ENCODE measurements at places on chromosomes 1 and 21.

- no peak for DNase-seq
Measured at GRCh38 chr1:165356876-165357275, 361 bp upstream of the LMX1A start.

GRCh38 chr1:56436912-56437417 is 142.4 kb downstream of the PLPP3 start:
- DNase-seq: no peak

DNA sequence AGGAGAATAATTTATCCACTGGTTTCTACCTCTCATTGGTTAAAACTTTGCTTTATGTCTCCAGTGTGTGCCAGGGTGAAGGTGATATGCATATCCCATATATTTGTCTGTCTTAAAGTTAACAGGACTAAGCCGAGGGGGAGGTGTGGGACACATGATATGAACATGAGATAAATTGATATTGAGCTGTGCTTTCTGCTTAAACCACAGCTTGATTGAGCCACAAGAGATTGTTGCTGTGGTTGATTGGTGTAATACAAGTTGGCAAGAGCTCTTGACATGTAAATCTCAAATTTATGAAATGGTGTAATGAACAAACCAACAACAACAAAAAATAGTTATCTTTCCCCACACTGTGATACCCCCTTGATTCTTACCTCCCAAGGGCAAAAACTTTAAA is 1295.5 kb upstream of the NCAM2 start:
- no peak for DNase-seq

DNA sequence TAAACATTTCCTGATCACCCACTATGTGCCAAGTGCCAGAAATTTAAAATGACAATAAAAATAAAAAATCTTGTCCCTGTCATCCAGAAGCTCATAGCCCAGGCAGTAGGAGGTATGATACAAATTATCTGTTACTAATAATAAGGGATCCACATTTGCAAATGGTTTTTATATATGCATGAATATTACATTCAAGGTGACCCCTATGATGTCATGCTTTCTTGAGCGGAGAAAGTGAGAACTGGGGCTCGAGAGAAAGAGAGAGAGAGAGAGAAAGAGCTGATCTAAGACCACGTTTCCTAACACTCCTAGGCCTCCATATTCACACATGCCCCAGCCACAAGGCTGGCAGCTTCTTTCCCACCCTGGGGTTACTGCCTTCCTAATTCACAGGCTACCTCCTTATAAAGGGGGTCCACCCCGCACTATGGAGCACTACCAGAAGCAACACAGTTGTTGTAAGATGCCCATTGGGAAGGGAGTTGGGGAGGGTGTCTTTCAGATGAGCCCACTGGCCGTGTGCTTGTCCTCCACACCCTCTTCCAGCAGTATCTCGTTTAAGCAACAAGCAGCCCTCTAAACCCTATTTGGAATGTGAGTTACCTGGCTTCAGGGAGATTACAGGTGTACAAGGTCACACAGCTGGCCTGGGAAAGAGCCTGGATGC is 28.8 kb upstream of the LRRN2 start:
- DNase-seq: no peak

- DNase-seq: no peak
Measured at GRCh38 chr1:25123551-25123950, 108.8 kb downstream of the SYF2 start.

GRCh38 chr1:189787201-189787600 is 690.5 kb downstream of the BRINP3 start:
- DNase-seq: no peak

DNA sequence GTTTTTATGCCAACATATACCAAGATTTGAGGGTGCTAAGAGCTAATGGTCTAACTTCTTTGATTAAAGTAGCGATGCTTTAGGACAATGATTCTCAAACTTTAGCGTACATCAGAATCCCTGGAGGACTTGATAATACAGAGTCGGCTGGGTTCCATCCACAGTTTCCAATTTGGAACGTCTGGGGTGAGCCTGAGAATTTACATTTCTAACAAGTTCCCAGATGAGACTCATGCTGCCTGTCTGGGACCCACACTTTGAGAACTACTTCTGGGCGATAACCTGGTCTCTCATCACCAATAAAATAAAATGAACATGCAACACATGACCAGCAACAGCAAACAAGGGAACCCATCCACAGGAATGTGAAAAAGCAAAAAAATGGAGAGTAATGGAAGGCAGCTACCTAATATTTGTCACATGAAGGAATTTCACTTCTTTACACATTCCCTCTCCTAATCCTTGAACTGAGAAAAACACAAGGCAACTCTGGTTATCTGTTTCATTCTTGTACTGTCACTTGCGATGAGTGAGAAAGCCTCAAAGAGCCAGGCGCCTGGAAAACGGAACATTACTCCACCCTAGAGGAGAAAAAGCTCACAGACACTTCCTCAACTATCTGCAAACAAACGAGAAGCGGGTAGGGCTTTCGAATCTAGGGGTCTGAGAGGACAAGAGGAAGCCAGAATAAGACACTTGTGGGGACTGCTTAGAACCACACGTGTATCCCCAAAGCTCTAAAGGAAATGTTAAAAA is 14.0 kb downstream of the HSF2BP start:
- DNase-seq: no peak

DNA sequence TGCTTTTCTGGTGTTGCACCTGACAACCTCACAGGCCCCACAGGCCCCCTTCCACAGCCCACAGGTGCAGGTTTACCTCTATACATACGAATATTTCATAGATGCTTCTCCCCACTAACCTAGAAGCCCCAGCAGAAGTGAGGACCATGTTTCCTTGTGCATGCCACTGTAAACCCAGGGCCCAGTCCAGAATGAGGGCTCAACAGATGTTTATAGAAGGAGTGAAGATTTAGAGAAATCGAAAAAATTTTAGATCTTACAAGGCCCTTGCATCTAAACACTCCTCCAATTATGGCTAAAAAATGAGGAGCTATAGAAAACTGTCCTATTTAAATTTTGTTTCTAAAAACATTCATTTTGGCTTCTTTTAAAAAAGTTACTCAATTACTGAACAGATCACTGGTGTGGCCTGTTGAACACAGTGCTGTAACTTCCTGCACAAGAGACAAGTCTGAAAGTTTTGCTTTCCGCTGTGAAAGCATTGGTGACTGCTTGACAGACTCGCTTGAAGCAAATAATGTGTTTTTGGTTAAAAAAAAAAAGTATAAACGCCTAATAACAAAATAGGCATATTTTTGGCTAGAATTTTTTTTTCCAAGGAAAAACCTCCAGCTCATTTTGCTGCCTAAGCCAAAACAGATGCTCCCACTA is 1.2 kb downstream of the ABCB10 start:
- DNase-seq: no peak

GRCh38 chr1:230074762-230075161 is 7.7 kb downstream of the GALNT2 start:
- no peak for DNase-seq

- DNase-seq: no peak
Measured at GRCh38 chr21:43609501-43610340, 49.6 kb downstream of the HSF2BP start.

GRCh38 chr1:104466068-104466467 is 716.4 kb downstream of the AMY1C start:
- no peak for DNase-seq

GRCh38 chr1:52096216-52096615 is 40.1 kb downstream of the BTF3L4 start:
- DNase-seq: no peak

- no peak for DNase-seq
Measured at GRCh38 chr1:57344265-57344664, 79.6 kb downstream of the DAB1 start.

DNA sequence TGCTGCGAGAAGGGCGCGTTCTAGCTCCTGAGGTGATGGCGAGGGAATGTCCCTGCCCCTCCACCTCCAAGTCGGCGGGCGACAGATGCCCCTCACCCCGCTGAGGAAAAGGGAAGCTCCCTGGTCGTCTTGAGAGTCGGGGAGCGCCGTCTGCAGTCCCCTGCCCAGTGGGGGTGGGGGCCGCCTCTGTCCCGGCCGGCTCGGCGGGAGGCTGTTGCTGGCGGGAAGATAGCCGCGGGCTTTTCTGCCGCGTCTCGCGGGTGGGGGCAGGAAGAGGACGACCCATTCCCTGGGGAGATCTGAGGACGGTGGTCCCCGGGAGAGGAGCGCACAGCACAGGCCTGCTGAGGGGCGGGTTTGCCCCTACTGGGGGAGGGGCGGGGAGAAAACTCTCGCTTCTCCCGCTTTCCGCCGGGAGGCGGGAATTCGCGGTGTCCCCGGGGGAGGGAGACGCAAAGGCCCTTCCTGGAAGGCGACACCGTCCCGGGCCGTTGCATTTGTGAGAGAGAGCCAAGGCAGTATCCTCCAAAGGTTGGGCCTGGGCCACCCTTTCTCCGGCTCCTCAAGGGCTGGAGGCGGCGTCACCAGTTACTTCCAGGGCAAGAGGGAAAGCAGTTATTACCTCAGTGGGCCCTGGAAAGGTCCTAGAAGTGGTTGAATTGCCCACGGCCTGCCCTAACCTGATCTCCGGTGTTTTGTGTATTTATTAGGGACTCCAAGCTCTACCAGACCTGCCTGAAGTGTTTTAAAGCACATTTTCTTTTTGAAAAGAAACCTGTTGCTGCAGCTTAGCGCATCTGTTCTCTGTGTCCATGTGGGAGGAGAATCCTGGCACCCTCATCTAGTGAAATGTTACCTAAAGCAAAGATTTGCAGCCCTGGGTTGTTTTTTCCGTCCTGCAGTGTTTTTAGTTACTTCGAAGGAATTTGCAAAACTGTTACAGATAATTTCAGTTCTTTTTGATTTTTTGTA is 648 bp downstream of the S100PBP start:
- peak; percentile 57 for DNase-seq

- no peak for DNase-seq
Measured at GRCh38 chr21:27633631-27634030, 666.7 kb upstream of the ADAMTS5 start.

GRCh38 chr1:166900987-166901386 is 24.9 kb upstream of the TADA1 start:
- no peak for DNase-seq

GRCh38 chr1:236451796-236452373 is 57.8 kb downstream of the EDARADD start:
- no peak for DNase-seq

GRCh38 chr1:22284906-22285548 is 142.1 kb upstream of the WNT4 start:
- no peak for DNase-seq

- no peak for DNase-seq
Measured at GRCh38 chr1:98352378-98352777, 309.1 kb upstream of the SNX7 start.

GRCh38 chr1:93489756-93490155 is 41.8 kb downstream of the FNBP1L start:
- DNase-seq: no peak

DNA sequence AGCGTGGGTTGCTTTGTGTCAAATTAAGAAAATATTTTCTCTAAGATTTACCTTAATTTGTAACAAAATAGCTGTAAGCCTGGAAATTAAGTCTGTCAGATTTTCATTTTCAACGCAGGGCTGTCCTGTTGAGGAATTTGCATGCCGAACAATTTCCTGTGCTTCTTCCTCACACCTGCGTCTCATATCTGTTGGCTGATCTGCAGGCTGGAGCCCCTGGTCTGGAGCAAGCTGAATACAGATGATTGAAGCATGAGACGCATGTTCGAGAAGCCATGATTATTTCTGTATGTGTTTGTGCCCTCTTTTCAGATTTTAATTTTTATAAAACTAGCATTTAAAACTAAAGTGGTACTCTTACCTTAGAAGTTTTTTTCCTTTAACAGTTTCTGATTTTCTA is 9.8 kb downstream of the MIXL1 start:
- DNase-seq: no peak

GRCh38 chr1:72286401-72286800 is 4.1 kb upstream of the NEGR1 start:
- no peak for DNase-seq
